Anterior cingulate cortex (tissue), 58 donors: ENCODE measurements at places on chromosomes 1 and 21.

GRCh38 chr1:168491527-168492164 lies 52.2 kb downstream of the XCL2 start:
- no peak for DNase-seq

DNA sequence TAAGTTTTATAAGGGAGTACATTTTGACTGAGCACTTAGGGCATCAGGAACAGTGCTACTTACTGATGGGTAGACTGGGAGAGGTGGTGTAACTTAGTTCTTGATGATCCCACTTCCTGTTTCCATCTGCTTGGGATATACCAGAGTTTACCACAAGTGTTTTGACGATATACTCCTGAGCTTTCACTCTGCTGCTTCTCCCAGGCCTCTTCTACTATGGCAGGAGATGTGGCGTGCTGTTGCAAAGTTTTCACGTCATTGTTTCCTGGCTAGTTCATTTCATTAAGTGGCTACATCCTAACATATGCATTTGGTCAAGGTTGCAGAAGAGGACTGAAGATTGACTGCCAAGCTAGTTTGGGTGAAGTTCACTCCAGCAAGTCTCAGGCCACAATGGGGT lies 41.3 kb upstream of the LAMC2 start:
- DNase-seq = no peak

DNA sequence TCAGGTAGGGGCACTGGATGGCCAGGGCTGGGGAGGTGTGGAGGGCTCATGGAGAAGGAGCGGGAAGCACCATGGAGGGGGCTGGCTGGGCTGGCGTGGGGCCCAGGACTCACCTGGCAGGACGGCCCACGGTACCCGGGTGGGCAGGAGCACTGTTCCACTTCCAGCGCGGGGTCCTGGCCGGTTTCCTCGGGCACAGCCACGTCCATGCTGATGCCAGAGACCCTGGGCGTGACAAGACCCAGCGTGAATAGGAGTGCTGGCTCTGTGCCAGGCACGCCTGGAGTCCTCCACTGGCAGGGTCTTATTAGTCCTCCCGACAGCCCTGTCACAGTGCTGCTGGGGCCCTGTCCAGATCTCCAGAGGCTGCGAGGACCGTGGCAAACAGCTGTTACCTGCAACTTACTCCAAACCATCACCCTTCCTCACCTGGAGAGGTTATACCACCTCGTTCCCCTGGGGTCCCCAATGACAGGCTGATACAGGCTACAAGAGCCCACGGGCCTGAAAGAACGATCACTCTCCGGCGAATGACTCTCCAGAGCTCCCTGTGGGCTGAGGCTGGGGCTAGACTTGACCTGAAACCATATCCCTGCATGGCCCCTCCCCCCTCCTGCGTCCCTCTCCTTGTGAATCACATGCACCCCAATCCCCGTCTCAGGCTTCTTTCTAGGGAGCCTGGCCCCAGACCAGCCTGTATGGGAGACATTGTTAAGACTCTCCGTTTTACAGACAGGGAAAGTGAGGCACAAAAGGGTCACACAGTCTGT lies 62.1 kb downstream of the HSPG2 start:
- DNase-seq = no peak

GRCh38 chr1:216750031-216750627 lies 26.9 kb upstream of the ESRRG start:
- DNase-seq = no peak

DNA sequence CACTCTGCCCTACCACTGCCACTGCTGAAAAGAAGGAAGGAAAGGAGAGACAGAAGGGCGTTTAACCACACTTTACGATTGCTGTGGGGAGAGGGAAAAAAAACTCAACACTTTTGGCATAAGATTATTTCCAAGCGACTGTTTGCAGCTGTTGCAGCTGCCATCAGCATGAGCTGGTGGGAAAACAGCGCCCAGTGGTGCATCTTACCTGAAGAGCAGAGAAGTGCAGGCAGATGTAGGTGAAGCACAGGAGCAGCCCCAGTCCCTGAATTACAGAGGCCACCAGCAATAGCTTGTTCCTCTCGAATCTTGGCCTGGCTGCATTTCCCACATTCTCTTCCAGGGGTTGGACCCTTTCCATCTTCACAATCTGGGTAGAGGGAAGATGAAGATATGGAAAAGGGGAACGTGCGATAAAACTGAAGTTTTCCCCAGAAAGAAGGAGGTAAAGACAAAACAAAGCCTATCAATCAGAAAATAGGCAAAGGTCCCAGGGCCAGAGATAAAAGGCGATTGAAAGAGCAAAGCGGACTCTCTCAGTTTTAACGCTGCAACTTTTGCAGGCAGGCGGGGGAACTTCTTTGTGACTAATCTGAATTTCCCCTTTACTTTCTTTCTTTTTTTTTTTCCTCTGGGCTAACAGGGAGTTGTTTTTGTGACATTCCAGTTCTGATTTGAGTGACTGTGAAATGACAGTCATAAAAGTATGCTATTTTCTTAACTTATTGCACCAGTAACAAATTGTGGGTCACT lies at the start of gene TNFSF4:
Gene TNFSF4 (minus strand): TSS at position 516 of the 753 bp plus-strand sequence. CDS start 155 bp downstream, at position 361.
- DNase-seq = no peak

GRCh38 chr1:235931171-235931738 lies 64.5 kb upstream of the LYST start:
- no peak for DNase-seq

GRCh38 chr1:225811622-225812487 lies 1.9 kb downstream of the EPHX1 start:
- DNase-seq = no peak

- DNase-seq = no peak
These were observed 992 bp upstream of the SSX2IP start for GRCh38 chr1:84691122-84691783.

DNA sequence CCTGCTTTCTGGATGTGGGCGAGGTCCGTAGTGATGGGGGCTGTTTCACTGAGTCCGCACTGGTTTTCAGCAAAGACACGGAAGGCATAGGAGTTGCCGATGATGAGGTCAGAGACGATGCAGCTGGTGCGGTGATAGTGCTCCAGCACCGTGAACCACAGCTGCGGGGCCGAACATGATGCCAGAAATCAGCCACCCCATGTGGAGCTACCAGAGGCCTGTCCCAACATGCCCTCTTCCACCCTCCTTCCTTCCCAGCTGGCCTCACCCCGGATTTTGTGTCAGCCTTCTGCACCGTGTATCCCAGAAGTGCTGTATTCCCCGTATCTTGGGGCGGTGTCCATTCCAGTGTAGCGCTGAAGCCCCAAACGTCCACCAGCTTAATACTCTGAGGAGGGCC lies 10.0 kb downstream of the MYBPHL start:
- no peak for DNase-seq

DNA sequence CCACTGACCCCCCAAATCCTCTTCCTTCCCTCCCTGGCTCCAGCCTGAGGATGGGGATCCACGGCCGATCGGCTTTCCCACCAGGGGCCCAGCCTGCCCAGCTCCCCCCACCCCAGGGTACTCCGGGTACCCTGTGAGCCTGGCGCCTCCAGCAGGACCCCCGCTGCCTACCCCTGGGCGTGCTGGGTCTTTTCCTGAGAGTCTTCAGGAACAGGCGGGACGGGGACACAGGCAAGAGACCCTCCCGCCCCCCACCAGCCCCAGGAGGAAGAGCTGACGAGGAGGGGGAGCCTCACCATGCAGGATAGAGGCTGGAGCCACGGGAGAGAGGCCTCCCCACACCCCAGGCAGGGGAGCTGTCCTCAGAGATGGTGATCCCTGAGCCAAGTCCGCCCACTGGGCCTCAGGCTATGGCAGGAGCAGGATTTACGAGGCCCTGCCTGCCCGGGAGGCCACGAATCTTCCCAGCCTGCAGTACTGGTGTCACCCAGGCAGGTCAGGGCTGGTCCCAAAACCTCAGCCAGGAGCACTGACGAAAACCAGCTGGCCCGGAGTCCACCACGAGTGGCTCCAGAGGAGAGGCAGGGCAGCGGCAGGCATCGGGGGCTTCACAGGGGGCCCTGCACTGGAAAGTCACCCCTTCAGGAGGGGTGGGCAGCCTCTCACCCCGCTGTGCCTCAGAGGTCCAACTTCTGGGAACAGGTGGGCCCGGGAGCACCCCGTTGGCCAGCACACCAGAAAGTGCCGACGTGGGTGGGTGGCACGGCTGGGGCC lies 58.0 kb downstream of the MEGF6 start:
- DNase-seq = no peak

DNA sequence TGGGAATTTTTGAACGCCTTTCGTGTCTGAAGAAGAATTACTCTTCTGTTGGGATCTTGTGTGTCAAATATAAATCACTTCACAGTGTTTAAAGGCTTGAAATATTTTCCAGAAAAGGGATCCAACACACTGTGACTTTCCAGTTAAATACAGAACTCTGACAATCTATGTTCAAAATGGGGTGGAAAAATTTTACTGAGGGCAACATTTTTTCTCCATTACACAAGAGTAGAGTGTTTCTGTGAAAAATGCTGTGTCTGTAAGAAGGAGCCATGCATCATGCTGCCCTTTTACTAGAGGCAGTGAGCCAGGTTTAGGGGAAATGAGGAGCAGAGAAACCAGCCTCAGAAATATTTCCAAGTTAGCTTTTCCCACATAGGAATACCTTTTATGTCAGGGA lies 86.5 kb downstream of the VPS13D start:
- DNase-seq = no peak

GRCh38 chr1:214727274-214727673 lies 124.3 kb downstream of the CENPF start:
- DNase-seq = no peak

DNA sequence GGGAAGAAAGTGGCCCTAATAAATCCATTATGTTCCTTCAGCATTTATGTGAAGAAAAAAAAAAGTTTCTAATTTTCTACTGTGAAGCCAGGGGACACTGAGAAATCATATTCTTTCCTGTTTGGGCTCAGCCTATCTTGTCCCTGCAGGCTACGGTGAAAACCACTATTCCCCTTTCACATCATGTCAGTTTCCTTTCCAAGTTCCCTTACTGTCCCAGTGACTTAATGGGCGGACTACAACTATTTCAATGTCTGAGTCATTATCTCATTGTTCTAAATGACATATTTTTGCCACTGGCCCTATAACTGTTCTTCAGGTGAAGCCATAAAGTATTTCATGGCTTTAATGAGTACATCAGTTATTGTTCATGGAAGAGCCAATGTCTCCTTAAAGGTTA lies 71.3 kb upstream of the BEND5 start:
- DNase-seq = no peak

GRCh38 chr1:206772243-206772937 lies at the start of gene IL10:
Gene IL10, minus strand, starts transcription at chr1:206772494. Its CDS starts 59 bp downstream, at chr1:206772435.
- no peak for DNase-seq

DNA sequence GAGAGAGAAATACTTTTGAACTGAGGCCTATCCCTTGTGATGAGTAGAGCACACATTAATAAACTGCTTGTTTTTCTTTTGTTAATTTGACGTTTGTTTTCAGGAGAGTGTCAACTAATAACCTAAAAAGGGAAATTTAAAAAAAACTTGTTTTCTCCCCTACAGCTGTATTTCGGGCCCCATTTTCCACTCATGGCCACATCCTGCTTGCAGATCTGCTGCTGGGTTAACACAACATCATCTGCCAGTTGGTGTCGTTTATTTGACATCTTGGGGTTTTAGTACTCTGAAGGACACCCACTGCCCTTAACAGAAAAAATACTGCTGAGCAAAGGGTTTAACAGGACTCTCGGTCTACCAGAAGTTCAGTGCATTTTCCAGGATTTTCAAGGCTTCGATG lies 848 bp upstream of the PYHIN1 start:
- DNase-seq = no peak

DNA sequence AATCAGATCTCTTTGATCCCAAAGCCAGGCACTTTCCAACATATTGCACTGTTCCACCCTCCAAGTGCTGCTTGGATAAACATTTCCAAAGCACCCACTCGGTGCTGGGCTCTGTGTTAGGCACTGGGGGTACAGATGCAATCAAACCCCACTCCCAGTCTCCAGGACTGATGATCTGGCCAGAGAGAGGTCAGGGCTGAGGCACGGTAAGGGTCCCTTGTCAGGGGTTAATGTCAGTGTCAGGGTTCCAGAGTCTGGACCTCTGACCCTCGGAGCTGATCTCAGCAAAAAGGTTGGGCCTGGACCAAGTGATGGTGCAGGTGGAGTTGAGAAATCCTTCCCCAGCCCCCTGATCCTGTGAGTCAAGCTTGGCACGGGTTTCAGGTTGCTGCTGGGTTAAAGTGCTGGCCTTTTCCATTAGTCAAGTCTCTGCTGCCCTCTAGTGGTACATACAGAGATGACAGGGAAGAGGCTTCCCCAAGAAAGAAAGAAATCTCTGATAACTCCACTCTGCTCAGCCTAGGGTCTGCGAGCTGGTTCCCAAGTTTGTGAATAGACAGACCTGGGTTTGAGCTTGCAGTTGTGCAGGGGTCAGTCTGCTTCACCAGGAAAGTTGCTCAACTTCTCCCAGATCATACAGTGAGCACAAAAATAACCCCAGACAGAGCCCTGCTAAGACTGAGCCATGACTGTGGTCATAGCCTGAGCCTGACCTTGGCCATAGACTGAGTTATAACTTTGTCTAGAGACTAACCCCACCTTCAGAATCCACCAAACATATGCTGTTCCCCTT lies 74.6 kb downstream of the DMRTA2 start:
- DNase-seq = peak; percentile 22

GRCh38 chr1:236502972-236503639 lies 20.7 kb upstream of the LGALS8 start:
- peak; percentile 11 for DNase-seq

GRCh38 chr1:21590934-21591333 lies 78.2 kb downstream of the RAP1GAP start:
- no peak for DNase-seq

DNA sequence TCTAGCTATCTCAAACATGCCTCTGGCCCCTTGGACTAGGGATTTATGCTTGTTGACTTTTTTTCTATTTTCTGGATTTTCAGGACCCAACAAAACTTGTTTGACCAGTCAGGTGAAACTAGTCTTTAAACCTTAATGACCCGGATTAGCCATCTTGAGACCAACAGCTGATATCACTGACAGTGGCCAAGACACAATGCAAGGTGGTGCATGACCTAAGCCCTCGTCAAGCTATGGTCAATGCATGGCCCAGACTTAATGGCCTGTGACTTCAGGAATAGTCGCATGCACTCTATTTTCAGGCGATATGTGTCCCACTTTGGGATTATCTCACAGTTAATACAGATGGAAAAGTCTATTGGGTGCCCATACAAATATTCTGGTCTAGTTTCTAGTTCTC lies 190.4 kb downstream of the ZBTB18 start:
- no peak for DNase-seq

GRCh38 chr1:227447531-227447990 lies 115.8 kb upstream of the ZNF678 start:
- DNase-seq = no peak

- DNase-seq = no peak
These were observed 51.4 kb upstream of the RGS1 start for GRCh38 chr1:192524223-192524622.

GRCh38 chr1:58308206-58308605 lies 238.3 kb downstream of the OMA1 start:
- DNase-seq = no peak

- DNase-seq = no peak
These were observed 25.5 kb downstream of the PTGS2 start for GRCh38 chr1:186654741-186655140.

- no peak for DNase-seq
These were observed 51.8 kb downstream of the FBXO2 start for GRCh38 chr1:11602424-11602823.

- no peak for DNase-seq
These were observed 11.6 kb upstream of the BSDC1 start for GRCh38 chr1:32405672-32406467.
